ENCODE measurements at places on chromosomes 3 and 15. TPM values are rescaled to one million over a fixed set of nuclear protein-coding genes. Genes with fewer than 3 reads are reported as not detected.

GRCh38 chr15:67806536-67806935 is 18.8 kb upstream of the SKOR1 start:
- DNase-seq: no peak

DNA sequence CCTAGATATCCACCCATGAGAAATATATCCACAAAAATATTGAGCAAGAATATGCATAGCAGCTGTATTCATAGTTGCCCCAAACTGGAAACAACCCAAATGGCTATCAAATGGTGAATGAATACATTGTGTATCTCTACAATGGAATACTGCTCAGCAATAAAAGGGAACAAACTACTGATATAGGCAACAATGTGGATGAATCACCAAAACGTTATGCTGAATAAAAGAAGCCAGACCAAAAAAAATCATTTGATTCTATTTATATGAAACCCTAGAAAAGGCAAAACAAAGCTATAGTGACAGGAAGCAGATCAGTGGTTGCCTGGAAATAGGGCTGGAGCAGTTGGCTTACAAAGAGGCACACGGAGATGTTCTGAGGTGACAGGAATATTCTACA is 15.5 kb upstream of the CMTM7 start:
- DNase-seq: no peak

- no peak for DNase-seq
Observed at GRCh38 chr3:194286375-194287146, 64.6 kb downstream of the CPN2 start.

GRCh38 chr3:123314359-123315270 is 112.9 kb downstream of the SEC22A start:
- DNase-seq: no peak

GRCh38 chr15:94970802-94971201 is 739.4 kb downstream of the MCTP2 start:
- no peak for DNase-seq

DNA sequence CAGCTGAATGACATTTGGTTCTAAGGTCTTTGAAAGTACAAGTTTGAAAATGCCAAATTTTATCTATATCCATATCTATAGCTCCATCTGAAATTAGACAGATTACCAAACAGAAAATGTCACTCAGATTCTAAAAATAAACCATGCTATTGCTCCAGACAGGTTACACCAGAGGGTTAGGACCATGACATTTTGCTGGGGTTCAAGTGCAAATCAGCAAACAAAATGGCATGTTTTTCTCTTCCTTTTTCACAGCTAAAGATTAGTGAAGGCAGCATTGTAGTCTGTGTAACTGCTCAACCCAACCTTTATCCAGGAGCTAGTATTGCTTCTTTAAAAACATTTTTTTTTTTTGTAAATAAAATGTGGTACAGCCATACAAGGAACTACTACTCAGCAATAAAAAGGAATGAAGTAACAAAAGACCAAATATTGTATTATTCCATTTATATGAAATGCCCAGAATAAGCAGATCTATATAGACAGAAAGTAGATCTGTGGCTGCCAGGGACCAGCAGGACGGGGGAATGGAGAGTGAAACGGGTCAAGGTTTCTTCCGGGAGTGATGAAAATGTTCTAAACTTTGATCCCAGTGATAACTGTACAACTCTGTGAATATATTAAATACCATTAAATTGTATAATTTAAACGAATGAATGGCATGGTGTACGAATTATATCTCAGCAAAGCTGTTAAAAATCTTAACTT is 18.2 kb downstream of the VGLL4 start:
- no peak for DNase-seq

GRCh38 chr3:138939561-138940241 is 7.2 kb downstream of the FOXL2 start:
- DNase-seq: no peak

- no peak for DNase-seq
Observed at GRCh38 chr3:85170646-85171045, 211.9 kb downstream of the CADM2 start.

GRCh38 chr15:50137330-50137761 is 18.3 kb upstream of the ATP8B4 start:
- no peak for DNase-seq

DNA sequence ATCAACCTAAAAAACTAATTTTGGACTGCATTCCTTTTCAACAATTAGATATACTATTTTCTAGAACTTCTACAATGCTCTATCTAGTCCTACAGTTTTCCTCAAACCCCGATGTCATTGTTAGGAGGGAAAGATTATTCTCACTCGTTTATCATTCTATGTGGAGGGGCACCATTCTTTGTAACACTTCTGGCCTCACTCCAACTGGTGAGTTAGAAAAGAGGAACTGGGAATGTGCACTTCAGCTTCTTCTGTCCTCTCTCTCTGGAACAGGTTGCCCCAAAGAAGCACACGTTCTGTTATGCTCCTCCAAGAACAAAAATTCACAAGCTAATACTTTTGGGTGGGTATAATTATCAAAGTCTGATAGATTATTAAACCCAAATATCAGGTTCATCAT is 137.9 kb downstream of the UACA start:
- DNase-seq: no peak

GRCh38 chr3:134331811-134332199 is 42.4 kb downstream of the AMOTL2 start:
- no peak for DNase-seq

DNA sequence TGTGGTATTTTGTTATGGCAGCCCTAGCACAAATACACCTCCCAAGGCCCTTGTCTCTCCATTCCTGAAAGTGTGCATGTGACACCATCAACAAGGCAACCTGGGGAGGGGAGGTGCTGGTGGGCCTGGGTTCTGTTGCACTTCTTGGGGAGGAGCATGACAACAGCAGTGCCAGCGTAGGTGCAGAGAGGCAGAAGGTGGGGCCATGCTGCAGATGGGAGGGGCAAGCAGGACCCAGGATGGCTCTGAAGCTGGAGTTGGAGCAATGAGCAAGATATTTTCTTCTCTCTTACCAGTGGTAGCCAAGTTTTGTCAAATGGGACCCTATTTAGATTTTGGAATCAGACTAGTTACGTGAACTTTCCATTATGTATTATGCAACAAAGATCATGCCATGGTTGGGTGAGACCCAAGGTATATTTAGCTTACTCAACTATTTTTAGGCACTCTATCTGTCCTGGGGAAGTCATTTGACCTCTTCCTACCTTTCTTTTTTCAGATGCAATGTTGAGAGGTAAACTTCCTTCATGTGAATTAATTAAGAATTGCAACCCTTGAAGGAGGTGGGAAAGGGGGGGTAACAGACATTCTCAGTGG is 3.4 kb downstream of the FYCO1 start:
- no peak for DNase-seq

DNA sequence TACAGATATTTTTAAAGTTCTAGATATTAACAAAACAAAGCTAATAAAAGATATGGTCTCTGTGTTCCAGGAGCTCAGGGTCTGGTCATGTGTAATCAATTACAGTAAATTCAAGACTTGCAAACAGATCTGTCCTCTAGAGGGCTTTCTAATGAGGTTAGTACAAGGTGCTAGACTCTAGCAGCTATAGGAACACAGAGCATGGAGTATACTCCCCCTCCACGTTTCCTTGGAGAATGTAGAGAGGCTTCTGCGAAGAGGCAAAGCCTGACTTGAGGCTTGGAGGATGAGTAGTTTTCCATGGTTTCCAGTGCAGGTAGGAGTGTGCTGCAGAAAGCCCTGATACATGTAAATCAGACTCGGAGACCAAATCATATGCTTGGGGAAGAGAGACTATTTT is 32.7 kb upstream of the DLG1 start:
- no peak for DNase-seq

- DNase-seq: no peak
Observed at GRCh38 chr3:71815340-71816067, 30.6 kb upstream of the PROK2 start.

DNA sequence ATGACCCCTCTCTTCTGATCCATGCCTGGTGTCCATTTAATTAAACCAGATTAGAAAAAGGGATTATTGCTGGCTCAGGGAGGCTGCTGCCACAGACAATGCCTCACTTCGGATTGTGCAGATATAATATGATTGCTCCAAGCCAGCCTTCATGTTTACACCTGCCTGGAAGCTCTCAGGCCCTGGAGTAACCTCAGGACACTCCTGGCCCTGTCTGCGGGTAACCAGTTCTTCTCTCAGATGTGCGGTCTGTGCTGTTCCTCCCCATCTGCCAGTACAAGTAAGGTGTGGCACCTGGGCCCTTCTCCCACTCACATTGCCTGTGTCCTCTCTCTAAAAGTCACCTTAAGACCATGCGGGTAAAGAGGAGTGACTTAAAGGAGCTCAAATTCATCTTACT is 8.8 kb upstream of the GOLGA8J start:
- DNase-seq: no peak

- DNase-seq: no peak
Observed at GRCh38 chr15:62119227-62119864, 45.7 kb downstream of the C2CD4B start.

DNA sequence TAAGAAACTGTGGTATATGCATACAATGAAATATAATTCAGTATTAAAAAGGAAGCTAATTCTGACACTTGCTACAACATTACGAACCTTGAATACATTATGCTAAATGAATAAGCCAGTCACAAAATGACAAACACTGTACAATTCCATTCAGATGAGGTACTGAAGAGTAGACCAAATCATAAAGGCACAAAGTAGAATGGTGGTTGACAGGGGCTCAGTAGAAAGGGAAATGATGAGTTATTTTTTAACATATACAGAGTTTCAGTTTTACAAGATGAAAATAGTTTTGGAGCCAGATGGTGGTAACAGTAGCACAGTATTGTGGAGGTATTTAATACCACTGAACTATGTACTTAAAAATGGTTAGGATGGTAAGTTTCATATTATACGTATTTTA is 254.6 kb upstream of the RBMS3 start:
- DNase-seq: no peak

- DNase-seq: no peak
Observed at GRCh38 chr3:55720614-55721013, 233.5 kb upstream of the WNT5A start.

- no peak for DNase-seq
Observed at GRCh38 chr3:125165189-125165947, 47.2 kb downstream of the SLC12A8 start.

- DNase-seq: no peak
Observed at GRCh38 chr3:133925960-133926735, 30.5 kb upstream of the RAB6B start.

DNA sequence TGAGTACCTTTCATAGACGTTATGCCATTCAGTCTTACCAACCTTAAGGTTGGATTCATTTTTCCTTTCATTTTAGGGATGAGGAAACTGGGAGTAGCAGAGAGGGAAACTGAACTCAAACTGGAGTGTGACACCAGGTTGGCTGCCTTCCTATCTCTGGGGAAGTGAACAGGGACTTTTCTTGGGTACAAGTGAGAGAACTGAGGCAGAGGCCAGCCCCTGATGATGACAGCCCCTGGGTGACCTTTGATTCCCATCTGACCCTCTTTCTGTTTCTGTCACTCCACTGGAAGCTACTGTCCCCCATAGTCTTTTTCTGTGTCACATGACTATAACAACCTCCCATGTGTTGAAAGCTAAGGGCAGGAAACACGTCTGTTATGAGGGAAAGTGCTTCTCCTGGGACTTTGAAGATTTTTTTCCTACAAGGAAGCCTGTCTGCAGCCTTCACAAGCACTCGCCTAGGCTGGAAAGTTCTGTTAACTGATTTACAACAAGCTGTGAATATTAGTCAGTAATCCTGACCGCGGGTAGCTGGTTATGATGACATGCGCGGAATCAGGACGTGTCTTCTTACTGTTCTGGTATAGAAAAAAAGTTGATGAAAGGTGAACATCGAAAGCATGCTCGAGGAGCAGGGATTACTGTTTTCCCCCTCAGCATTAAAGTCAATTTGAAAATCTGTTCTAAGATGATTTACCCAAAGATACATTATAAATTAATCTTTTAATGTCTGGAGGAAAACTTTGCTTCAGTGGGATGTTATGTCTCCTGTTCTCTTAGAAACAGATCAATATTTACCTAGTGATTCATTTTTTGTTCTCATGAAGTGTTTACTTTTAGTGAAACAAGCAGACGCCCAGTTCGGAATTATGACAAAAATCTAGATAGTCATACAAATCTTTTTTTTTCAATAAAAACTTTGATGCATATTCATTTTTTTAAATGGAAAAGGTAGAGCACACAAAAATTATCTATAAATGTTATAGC is 31.5 kb downstream of the ABHD2 start:
- no peak for DNase-seq

GRCh38 chr3:143514874-143515273 is 333.4 kb downstream of the SLC9A9 start:
- no peak for DNase-seq

DNA sequence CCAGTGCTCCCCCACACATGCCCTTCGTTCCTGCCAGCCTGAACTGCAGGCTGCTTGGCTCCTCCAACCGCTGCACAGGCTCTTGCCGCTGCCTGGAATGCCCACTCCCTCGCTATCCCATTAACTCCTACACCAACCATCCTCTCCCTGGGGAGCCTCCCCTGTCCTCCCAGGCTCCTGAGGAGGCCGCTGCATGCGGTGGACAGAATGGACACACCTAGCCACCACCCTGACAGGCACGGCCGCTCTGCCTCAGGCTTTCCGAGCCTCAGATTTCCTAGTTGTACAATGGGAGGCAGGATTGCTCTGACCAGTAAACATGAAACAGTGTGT is 2.3 kb downstream of the PLXNB1 start:
- no peak for DNase-seq

Gene TUSC7
- total RNA-seq: not detected

Gene A4GNT
- total RNA-seq: not detected

Gene TM6SF1
- 0.63 TPM for total RNA-seq

Gene TIGIT
- 22.6 TPM for total RNA-seq

Gene MUC20
- total RNA-seq: 0.63 TPM

Gene DNAH12
- not detected for total RNA-seq

Gene LXN
- total RNA-seq: 2.0 TPM

Gene CCNB2
- total RNA-seq: 2.7 TPM

Gene CLDN16
- not detected for total RNA-seq

Gene CHRM5
- 0.05 TPM for total RNA-seq

Gene GOLGA8N
- total RNA-seq: 1.5 TPM

Gene ADCY5
- total RNA-seq: 0.05 TPM

Gene CYP8B1
- total RNA-seq: 0.05 TPM

All from activated T-cell treated with anti-CD3 and anti-CD28 coated beads, Interleukin-2, amount 50 U/mL, for 4 hours (primary cell).